ENCODE measurements at places on chromosomes 4 and X. TPM values are rescaled to one million over a fixed set of nuclear protein-coding genes. Genes with fewer than 3 reads are reported as not detected.

The TEX13C gene
- total RNA-seq = not detected

The ZDHHC15 gene
- not detected for total RNA-seq

The SRPX2 gene
- total RNA-seq = 5.3 TPM

The GAGE12J gene
- not detected for total RNA-seq

The BEX5 gene
- total RNA-seq = not detected

The BGN gene
- total RNA-seq = 1.4 TPM

The INTS6L gene
- total RNA-seq = 5.9 TPM

GRCh38 chr4:163107754-163108153 is 58.9 kb downstream of the NAF1 start:
- no peak overlapping the region for H3K4me3 ChIP-seq
- no peaks in the 10 kb centered on the region for H3K27me3 ChIP-seq
- peaks cover 6% of the 10 kb centered on the region for H3K36me3 ChIP-seq
- DNase-seq = peak; percentile 36
- H3K4me1 ChIP-seq = no peaks in the 10 kb centered on the region

GRCh38 chr4:147582386-147583060 is 34.7 kb upstream of the TMEM184C start:
- no peaks in the 10 kb centered on the region for H3K36me3 ChIP-seq
- DNase-seq = peak; percentile 85
- H3K4me3 ChIP-seq = no peak overlapping the region

- H3K4me3 ChIP-seq = no peak overlapping the region
- no peak overlapping the region for H3K27ac ChIP-seq
- DNase-seq = no peak
- no peaks in the 10 kb centered on the region for H3K4me1 ChIP-seq
Observed at GRCh38 chr4:65521666-65522065, 148.6 kb downstream of the EPHA5 start.

GRCh38 chr4:105461221-105461620 is 12.6 kb downstream of the PPA2 start:
- no peaks in the 10 kb centered on the region for H3K27me3 ChIP-seq
- peak overlapping the region; percentile 14 for H3K4me3 ChIP-seq
- peak overlapping the region; percentile 81 for H3K27ac ChIP-seq
- peak; percentile 62 for DNase-seq
- H3K36me3 ChIP-seq = peaks cover 26% of the 10 kb centered on the region

DNA sequence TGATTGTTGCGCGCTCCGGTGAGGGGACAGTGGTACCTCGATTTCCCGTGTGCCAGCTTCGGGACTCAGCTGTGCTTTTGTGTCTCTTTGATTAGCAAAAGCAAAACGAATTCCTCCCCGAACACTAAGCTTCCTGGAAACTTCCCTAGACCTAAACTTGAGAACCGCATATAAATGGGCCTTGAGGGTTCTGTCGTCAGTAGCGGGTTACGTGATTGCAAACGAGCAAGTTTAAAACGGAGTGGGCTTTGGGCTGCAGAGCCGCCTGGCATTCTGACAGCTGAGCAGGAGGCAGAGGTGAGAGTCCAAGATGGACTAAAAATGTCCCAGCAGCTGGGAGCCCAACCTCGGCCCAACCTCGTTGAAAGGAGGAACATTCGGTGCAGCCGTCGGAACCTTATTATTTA is 1.2 kb upstream of the TAPT1 start:
- no peak for DNase-seq
- H3K4me3 ChIP-seq = peak overlapping the region; percentile 78
- peak overlapping the region; percentile 88 for H3K27ac ChIP-seq
- peaks cover 8% of the 10 kb centered on the region for H3K36me3 ChIP-seq
- H3K4me1 ChIP-seq = peaks cover 21% of the 10 kb centered on the region

DNA sequence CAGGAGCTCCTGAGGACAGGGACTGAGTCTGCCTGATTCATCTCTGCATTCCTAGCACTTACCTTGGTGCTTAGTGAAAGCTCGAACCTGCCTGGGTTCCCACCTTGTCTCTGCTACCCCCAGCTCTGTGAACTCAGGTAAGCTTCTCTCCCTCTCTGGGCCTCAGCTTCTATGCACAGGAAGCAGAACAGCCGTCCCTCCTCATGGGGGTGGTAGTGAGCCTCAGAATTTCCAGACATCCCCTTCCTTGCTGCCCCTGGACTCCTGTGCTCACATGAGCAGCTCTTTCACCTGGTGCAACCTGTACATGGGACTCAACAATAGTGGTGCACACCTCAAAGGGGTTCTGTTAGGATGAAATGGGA is 50.8 kb downstream of the HTRA3 start:
- DNase-seq = peak; percentile 41
- H3K4me3 ChIP-seq = no peak overlapping the region
- no peak overlapping the region for H3K27ac ChIP-seq
- no peaks in the 10 kb centered on the region for H3K27me3 ChIP-seq
- H3K36me3 ChIP-seq = no peaks in the 10 kb centered on the region
- peaks cover 22% of the 10 kb centered on the region for H3K4me1 ChIP-seq

- no peaks in the 10 kb centered on the region for H3K27me3 ChIP-seq
- peaks cover 7% of the 10 kb centered on the region for H3K4me1 ChIP-seq
- no peaks in the 10 kb centered on the region for H3K36me3 ChIP-seq
- H3K27ac ChIP-seq = no peak overlapping the region
Observed at GRCh38 chr4:53130896-53131561, 234.8 kb downstream of the SCFD2 start.

DNA sequence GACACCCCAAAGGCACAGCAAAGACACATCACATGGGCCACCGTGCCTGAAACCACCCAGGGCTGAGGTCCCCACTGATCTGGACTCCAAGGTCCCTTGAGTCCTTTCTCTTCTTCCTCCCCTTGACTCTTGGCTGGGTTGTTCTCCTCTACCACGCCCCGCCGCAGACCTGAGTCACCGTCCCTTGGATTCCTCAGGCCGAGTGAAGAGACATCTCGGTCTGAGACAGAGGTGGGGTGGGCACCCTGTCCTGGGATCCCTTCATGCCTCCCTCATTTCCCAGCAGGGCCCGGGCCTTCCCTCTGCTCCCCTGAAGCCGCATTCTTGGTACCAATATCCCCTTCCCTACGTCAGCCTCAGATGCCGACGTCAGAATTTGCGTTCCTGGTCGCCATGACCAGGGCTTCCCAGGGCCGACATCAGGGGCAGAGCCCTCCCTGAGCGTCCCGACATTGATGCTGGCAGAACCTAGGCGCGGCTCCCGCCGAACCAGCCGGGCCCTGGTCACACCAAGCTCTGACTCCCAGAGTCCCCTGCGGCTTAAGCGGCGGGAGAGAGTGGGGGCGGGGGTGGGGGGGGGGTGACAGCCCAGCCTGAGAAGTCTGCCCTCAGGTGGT is 498 bp downstream of the MAGEA10 start:
- no peaks in the 10 kb centered on the region for H3K4me1 ChIP-seq
- H3K27me3 ChIP-seq = no peaks in the 10 kb centered on the region
- no peak overlapping the region for H3K27ac ChIP-seq
- H3K4me3 ChIP-seq = no peak overlapping the region
